Fibroblast of mammary gland (primary cell): ENCODE measurements at places on chromosomes 2 and 18.

DNA sequence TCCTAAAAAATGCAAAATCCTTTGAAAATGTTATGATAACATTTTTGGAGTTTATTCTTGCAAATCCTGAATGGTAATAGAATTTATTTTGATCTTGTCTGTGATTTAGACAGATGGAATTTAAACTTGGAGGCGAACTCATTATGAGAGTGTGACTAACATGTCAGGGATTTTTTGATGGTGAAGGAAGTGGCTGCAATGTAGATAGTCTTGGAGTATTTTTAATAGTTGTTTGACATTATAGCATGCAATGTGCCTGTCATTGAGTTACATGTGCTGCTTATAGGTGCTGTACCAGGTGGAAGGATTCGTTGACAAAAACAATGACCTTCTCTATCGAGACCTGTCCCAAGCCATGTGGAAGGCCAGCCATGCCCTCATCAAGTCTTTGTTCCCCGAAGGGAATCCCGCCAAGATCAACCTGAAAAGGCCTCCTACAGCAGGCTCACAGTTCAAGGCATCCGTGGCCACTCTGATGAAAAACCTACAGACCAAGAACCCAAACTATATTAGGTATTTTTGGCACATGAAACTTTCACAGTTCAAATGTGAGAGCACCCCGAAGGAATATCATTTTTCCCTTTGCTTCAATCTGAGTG, 141.8 kb downstream of the MYO1B start:
- DNase-seq: peak; percentile 71

DNA sequence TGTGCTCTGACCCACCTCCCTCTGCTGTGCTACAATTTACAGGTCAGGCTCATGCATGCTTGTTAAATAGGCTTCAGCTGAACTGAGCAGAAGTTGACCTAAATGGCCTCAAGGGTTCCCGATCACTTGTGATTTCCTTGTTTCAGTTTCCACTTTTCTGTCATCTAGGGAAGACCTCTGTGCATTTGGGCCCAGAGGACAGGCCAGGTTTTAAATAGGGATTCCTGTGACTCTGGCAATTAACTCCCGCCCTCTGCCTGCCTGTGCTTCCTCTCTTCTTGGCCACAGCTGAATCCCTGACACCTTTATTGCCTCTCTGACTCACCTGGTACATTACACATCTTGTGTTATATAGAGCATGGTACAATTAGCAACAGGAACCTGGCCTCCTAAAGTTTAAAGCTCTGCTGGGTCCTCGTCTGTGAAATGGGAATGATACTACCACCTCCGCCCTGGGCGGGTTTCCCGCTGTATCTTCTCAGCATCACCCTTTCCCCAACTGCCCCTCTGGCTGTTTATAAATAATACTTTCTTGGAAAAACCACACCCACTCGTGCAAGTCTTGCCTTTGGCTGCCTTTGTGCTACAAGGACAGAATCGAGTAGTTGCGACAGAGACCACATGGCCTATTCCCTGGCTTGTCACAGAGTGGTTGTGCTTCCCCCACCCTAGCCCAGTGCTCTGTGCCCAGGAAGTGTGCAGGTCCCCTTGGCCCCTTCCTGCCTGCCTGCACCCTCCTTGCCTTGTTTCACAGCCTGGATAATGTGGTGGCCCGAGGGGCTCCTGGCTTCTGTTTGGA, 7.9 kb downstream of the CABLES1 start:
- no peak for DNase-seq

DNA sequence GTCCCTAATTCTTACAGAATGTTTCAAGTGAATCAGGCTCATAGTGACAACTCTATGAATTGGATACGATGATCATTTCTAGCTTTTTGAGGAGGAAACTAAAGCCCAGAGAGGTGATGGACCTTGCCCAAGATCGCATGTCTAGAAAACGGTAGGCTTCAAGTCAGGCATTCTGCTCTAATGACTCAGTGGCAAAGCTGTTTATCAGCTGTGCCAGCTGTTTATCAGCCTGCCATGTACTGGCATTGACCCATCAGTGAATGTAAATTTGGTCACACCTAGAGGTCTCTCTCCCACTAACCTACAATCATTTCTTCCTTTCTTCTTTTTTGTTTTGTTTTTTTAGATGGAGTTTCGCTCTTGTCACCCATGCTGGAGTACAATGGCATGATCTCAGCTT, 6.1 kb upstream of the DAW1 start:
- DNase-seq: no peak

DNA sequence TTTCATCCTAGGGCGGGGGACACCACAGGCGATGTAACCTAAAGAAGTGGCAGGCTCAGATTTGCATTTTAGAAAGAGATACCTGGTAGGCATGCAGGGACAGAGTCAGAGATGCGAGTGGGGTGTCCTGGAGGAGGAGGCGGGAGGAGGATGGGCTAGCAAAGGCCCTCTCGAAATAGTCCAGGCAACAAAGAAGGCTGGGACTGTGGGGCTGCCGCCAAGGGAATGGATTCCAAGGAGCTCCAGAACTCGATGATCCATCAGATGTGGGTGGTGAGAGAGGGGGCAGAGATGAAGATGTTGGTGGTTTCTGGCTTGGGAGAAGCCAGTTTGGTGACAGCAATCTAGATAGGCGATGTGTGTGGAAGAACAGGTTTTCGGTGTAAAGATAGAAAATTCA, 12.5 kb upstream of the INPP5D start:
- DNase-seq: no peak

DNA sequence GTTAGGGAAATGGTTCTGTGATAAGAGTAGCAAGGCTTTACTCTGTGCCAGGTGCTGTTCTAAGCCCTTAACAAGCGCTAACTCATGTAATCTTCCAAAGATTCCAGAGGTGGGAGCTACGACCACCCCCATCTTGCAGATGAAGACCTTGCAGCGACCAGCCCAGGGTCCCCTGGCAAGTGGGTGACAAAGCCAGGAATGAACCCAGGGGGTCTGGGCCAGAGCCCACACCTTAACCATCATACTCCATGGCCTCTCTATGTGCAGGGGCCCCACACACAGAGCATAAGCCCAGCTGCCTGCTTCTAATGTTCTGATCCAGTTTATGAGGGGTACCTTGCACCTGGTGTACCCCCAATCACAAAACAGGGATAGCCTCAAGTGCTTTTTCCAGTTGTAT, 105.3 kb downstream of the ZBTB7C start:
- no peak for DNase-seq

DNA sequence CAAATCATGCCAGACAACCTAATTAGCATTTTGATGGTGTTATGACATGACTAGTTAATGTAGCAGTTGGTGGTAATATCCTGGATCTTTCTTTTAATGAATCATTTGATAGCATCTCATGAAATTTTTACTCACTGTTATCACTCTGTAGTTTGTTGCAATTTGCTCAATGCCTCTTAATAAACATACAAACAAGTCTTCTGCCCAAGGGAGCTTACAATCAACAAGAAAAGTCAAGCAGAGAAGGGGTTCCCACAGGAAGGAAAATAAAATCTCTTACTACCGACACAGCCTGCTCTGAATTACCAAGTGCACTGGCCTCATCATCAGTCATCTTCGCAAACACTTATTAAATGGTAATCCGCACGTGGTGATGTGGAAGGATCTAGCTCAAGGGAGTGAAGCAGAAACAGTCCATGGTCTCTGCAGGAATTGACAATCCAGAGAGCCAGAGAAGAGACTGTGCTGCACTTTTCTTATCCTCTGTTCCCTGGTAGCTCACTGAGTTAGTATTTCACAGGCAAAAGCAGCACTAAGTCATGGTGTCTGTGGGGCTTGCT, 263.5 kb downstream of the EPHA4 start:
- DNase-seq: no peak

DNA sequence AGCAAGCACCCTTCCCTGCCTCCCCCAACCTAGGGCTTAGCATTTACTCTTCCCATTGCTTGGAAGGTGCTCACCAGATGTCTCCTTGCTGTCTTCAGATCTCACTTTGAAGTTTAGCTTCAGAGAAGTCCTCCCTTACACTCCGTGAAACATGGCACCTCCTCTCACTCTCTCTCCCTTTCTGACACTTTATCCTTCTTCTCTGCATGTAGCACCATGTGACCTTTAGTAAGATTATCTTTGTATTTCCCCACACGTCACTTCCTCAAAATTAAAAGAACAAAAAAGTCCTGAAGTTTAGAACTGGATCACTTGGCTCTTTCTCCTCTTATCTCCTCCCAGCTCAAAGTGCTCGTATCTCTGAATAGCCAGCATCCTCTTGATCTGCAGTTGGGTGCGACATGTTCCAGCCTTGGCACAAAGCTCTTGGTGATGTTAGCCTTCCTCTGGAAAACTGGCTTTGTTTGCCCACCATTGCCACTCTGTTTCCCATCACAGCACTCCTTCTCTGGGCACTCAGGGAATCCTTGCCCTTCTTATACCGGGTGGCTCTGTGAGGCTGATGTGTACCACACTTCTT, 40.6 kb upstream of the EPAS1 start:
- DNase-seq: no peak

DNA sequence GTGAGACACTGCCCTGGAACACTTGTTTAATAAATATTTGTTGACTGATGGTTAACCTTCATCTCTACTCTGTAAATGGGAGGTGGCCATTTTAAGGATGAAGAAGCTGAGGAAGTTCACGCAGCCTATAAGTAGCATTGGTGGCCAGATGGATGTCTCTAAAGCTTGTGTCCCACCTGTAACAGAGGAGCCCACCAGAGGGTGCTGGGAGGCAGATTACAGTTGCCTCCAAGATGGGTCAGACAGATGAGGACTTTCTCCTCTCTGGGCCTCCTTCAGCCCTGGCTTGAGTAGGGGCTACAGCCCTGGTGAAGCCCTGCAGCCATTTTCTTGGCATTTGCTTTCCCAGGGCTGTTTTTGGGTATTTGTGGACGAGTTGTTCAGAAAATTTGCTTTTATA, 45.0 kb upstream of the MCFD2 start:
- DNase-seq: no peak

GRCh38 chr18:52845036-52845435, 505.0 kb downstream of the DCC start:
- DNase-seq: no peak

DNA sequence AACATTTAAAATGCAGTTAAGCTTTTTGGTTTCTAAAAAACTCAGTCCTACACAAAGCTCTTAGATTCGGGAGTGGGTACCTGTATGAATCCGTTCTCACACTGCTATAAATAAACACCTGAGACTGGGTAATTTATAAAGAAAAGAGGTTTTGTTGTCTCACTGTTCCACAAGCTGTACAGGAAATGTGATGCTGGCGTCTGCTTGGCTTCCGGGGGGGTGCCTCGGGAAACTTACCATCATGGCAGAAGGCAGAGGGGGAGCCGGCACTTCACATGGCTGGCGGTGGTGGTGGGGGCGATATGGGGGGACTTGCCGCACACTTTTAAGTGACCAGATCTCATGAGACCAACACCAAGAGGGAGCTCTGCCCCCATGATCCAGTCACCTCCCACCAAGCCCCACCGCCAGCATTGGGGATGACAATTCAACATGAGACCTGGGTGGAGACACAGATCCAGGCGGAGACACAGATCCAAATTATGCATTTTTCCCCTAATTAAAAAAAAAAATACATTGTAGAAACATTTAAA, 222.5 kb downstream of the GBX2 start:
- DNase-seq: no peak

- DNase-seq: no peak
Observed at GRCh38 chr2:173350383-173350782, 4.3 kb upstream of the CDCA7 start.

- DNase-seq: peak; percentile 5
Observed at GRCh38 chr2:183950673-183951072, 647.7 kb upstream of the ZNF804A start.

DNA sequence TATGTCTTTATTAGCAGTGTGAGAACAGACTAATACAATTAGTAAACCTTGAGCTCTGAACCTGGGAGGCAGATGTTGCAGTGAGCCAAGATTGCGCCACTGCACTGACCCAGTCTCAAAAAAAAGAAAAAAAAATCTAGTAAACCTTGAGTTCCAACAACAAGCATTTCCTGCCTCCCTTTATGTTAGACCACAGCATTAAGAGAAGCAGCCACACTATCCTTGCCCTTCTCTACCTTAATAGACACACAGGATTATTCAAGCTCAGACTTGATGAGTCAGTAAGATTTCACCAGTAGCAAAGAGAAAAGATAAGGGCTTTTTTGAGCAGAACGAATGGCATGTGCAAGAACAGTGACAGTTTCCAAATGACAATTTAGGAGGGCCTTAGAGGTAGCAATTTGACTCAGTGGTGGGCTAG, 18.0 kb upstream of the GLS start:
- no peak for DNase-seq

GRCh38 chr2:134717286-134718022, 1.3 kb downstream of the TMEM163 start:
- no peak for DNase-seq

- DNase-seq: no peak
Observed at GRCh38 chr18:28469946-28470345, 293.0 kb upstream of the CDH2 start.

GRCh38 chr2:238614376-238614775, 187.6 kb downstream of the ASB1 start:
- DNase-seq: no peak

- DNase-seq: peak; percentile 6
Observed at GRCh38 chr18:56035546-56035945, 447.6 kb upstream of the TCF4 start.

DNA sequence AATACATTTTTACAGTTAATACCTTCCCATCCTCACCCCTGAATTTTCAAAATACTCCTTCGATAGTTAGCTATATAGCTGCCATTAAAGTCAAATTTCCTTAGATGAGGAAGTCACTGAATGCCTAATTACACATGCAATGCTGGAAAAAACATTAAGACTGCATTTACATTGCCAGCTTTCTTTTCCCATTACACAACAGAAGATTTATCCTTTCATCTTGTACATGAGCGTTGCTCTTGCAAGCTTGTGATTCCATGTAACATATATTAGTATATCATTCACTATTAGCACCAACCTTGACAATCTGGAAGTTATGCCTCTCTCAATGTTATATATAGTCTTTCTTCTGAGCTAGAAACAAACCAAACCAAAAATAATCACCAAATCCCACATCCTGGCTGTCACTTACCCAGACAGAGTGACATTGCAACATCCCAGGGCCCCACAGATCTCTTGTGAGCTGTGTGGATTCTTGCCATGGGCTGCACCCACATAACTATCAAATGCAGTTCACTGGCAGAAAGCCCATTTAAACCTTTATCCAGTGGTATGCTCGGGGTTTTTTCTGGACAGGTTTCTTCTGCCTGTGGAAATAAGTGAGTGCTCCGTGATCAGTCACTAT, 79.2 kb upstream of the PAPOLG start:
- no peak for DNase-seq

DNA sequence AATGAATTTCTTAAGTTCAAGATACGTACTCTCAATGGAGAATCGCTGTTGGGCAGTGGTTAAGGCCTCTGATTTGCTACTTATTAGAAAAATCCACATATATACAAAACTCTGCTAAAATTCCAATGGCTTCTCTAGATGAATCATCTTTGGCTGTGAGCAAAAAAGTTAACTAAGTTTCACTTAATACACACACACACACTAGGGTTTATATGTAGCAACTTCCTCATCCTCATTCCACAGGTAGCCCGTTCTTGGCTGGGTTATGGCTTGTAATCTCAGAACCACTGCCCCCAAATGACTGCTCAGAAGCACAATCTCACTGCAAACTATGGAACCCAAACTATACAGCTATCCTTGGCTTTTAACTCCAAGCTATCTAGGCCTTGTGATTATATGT, 99.7 kb downstream of the SMAD2 start:
- no peak for DNase-seq
